ENCODE measurements at places on chromosomes 6 and 20. TPM values are rescaled to one million over a fixed set of nuclear protein-coding genes. Genes with fewer than 3 reads are reported as not detected.

- no peaks in the 10 kb centered on the region for H3K36me3 ChIP-seq
- H3K4me3 ChIP-seq, result no peak overlapping the region
- H3K27ac ChIP-seq, result no peak overlapping the region
- H3K4me1 ChIP-seq, result peaks cover 5% of the 10 kb centered on the region
Measured at GRCh38 chr6:152271776-152272464, 365.2 kb downstream of the SYNE1 start.

GRCh38 chr6:48318670-48319069, 207.7 kb upstream of the PTCHD4 start:
- H3K4me1 ChIP-seq, result 0 out of 2 replicates have a peak, but pooled peaks cover 5% of the 10 kb centered on the region
- no peak overlapping the region for H3K27ac ChIP-seq
- no peak for DNase-seq
- H3K36me3 ChIP-seq, result no peaks in the 10 kb centered on the region
- H3K4me3 ChIP-seq, result no peak overlapping the region
- H3K27me3 ChIP-seq, result no peaks in the 10 kb centered on the region

DNA sequence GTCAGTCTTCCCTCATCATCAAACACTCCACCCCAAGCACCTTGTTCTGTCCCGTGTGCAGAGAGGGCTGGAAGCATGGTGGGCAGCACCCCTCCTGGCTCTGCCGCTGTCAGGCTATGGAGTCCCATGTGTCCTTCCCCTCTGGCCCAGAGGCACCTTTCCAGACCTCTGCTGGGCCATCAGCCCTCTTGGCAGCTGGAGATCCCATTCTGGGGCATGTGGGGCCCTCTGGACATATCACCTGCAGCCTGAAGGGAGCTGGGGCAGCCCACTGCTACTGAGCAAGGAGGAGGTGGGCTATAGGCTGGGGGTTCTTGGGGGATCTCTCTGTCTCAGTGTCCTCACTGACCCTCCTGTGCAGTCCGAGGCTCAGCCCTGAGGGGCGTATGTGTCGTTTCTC, 42.2 kb downstream of the SUN5 start:
- no peak for DNase-seq
- H3K27me3 ChIP-seq, result no peaks in the 10 kb centered on the region
- no peaks in the 10 kb centered on the region for H3K36me3 ChIP-seq
- no peaks in the 10 kb centered on the region for H3K4me1 ChIP-seq
- H3K4me3 ChIP-seq, result no peak overlapping the region
- H3K27ac ChIP-seq, result no peak overlapping the region

The PTCRA gene
- not detected for total RNA-seq

The THBS2 gene
- 44.7 TPM for total RNA-seq

- no peak overlapping the region for H3K27ac ChIP-seq
- H3K27me3 ChIP-seq, result no peaks in the 10 kb centered on the region
- H3K4me1 ChIP-seq, result no peaks in the 10 kb centered on the region
- H3K36me3 ChIP-seq, result no peaks in the 10 kb centered on the region
Measured at GRCh38 chr20:24754691-24755090, 194.4 kb upstream of the CST7 start.

The LAMP5 gene
- total RNA-seq, result 0.21 TPM

- DNase-seq, result no peak
- H3K4me3 ChIP-seq, result no peak overlapping the region
- H3K36me3 ChIP-seq, result no peaks in the 10 kb centered on the region
- no peak overlapping the region for H3K27ac ChIP-seq
- H3K4me1 ChIP-seq, result no peaks in the 10 kb centered on the region
Measured at GRCh38 chr6:99250476-99250875, 99.0 kb downstream of the FAXC start.

- H3K27ac ChIP-seq, result no peak overlapping the region
- no peaks in the 10 kb centered on the region for H3K27me3 ChIP-seq
- peak; percentile 51 for DNase-seq
- H3K36me3 ChIP-seq, result no peaks in the 10 kb centered on the region
- no peak overlapping the region for H3K4me3 ChIP-seq
- H3K4me1 ChIP-seq, result no peaks in the 10 kb centered on the region
Measured at GRCh38 chr20:16701296-16701695, 28.5 kb upstream of the SNRPB2 start.

The MMUT gene
- total RNA-seq, result 12.4 TPM

The ANKRD66 gene
- not detected for total RNA-seq

- H3K27ac ChIP-seq, result no peak overlapping the region
- H3K27me3 ChIP-seq, result no peaks in the 10 kb centered on the region
- peaks cover 4% of the 10 kb centered on the region for H3K36me3 ChIP-seq
- DNase-seq, result no peak
- H3K4me1 ChIP-seq, result peaks cover 6% of the 10 kb centered on the region
Measured at GRCh38 chr20:18031888-18032509, 25.7 kb downstream of the OVOL2 start.

The FOXS1 gene
- not detected for total RNA-seq

The MDFI gene
- 41.5 TPM for total RNA-seq

DNA sequence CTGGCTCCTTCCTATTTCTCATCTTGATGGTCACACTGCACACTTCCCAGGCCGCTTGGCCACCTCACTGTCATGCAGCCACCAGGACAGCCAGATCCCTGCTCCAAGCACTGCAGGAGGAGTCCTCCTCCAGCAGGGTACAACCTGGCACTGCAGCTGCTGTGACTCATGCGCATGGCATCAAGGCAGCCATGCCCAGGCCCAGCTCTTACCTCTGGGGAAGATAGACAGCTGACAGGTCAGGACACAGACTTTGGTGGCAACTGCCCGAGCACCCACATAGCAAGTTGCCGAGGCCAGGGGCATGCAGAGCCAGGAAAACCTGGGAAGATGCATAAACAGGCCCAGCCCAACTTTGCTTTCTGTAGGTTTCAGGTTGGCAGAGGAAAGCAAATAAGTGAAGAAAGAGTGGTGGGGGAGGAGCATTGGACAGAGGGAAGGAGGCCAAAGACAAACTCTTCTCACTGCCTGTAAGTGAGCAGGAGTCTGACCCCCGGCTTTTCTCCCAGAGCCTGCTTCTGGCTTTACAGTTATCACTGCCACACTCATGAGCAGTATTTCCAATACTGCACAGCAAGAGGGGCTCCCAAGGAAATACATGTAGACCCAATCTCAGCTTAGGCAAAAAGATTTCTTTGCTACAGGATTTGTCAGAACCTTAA, 38.8 kb downstream of the SLC22A3 start:
- no peak for DNase-seq
- no peak overlapping the region for H3K4me3 ChIP-seq
- no peaks in the 10 kb centered on the region for H3K27me3 ChIP-seq
- H3K27ac ChIP-seq, result no peak overlapping the region

The MRPS18A gene
- 62.7 TPM for total RNA-seq

GRCh38 chr20:46215913-46216707, 92.2 kb downstream of the CDH22 start:
- DNase-seq, result peak; percentile 80
- H3K36me3 ChIP-seq, result no peaks in the 10 kb centered on the region
- H3K27me3 ChIP-seq, result no peaks in the 10 kb centered on the region
- H3K27ac ChIP-seq, result no peak overlapping the region
- H3K4me1 ChIP-seq, result peaks cover 20% of the 10 kb centered on the region
- H3K4me3 ChIP-seq, result 0 out of 2 replicates have a peak overlapping the region, but pooled peaks have one; percentile 32

The CST4 gene
- not detected for total RNA-seq

DNA sequence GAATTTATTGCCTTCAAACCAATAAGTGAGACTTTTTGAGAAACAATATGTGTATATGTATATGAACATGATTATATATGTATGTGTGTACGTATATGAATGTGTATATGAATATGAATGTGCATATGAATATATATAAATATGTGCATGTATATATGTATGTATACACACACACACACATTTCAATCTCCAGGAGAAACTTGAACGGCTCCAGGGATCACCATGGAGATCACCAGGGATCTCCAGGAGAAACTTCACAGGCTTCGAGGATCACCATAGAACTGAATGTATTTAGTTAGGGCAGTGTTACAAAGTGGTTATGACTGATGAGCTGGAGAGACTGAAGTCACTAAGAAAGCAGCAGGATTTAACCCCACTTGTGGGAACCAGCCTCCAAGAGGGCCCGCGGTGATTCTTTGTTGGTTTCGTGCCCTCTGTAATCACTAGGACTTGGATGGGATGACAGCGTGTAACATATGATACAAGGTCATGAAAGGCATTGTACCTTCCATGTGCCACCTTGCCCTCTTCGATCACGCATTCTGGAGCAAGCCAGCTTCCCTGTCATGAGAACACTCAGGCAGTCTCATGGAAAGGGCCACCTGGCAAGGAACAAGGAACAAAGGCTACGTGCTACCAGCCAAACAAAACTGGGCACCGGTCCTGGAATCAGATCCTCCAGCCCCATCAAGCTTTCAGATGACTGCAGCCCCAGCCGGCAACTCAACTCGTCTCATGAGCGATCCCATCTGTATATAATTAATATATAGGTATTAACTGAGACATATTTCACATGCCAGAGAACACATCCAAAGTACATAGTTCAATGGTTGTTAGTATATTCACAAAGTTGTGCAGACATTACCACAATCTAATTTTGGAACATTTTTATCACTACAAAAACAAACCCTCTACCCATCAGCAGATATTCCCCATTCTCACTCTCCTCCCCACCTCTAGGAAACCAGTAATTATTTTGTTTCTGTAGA, 8.6 kb downstream of the FAM50B start:
- no peak overlapping the region for H3K4me3 ChIP-seq
- no peak overlapping the region for H3K27ac ChIP-seq
- 0 out of 2 replicates have a peak, but pooled peaks cover 8% of the 10 kb centered on the region for H3K4me1 ChIP-seq
- no peaks in the 10 kb centered on the region for H3K36me3 ChIP-seq
- no peak for DNase-seq

GRCh38 chr20:24918579-24919566, 30.2 kb upstream of the CST7 start:
- H3K27me3 ChIP-seq, result no peaks in the 10 kb centered on the region
- no peaks in the 10 kb centered on the region for H3K4me1 ChIP-seq
- H3K4me3 ChIP-seq, result no peak overlapping the region

DNA sequence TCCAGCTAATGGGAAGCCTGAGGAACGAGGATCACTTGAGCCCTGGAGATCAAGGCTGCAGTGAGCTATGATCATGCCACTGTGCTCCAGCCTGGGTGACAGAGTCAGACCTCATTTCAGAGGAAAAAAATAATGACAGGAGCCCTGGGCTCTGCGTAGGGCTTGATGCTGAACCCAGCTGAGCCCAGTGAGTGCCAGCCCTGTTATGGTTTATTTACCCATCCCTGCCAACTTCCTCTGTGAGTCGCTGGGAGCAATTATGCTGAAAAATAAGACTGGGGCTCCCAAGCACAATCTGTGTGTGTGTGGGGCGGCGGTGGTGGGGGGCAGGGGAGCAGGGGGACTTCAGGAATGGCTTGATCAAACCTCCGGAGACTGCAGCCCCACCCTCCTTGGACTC, 75.9 kb upstream of the PMEPA1 start:
- H3K27ac ChIP-seq, result no peak overlapping the region
- DNase-seq, result no peak
- no peak overlapping the region for H3K4me3 ChIP-seq
- no peaks in the 10 kb centered on the region for H3K36me3 ChIP-seq
- H3K27me3 ChIP-seq, result no peaks in the 10 kb centered on the region

DNA sequence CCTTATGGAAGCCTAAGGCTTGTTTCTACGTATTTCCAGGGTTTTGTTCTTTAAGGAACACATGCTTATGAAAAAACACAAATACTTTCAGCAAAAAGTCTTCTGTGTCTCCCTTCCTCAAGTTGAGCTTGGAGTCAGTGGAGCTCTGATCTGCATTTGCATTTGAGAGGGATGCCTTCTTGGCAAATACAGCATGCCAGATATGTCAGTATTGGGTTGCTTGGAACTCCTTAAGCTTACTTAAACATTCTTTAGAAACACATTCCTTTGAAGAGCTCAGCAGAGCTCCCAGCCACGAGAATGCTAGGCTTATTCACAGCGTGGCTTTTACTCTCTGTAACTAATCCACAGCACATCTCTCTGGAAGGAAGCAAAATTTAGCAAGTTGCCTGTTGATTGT, 68.3 kb downstream of the ANKRD6 start:
- H3K36me3 ChIP-seq, result no peaks in the 10 kb centered on the region
- H3K4me1 ChIP-seq, result peaks cover 33% of the 10 kb centered on the region
- H3K4me3 ChIP-seq, result no peak overlapping the region
- peak; percentile 88 for DNase-seq

The TSPO2 gene
- not detected for total RNA-seq

DNA sequence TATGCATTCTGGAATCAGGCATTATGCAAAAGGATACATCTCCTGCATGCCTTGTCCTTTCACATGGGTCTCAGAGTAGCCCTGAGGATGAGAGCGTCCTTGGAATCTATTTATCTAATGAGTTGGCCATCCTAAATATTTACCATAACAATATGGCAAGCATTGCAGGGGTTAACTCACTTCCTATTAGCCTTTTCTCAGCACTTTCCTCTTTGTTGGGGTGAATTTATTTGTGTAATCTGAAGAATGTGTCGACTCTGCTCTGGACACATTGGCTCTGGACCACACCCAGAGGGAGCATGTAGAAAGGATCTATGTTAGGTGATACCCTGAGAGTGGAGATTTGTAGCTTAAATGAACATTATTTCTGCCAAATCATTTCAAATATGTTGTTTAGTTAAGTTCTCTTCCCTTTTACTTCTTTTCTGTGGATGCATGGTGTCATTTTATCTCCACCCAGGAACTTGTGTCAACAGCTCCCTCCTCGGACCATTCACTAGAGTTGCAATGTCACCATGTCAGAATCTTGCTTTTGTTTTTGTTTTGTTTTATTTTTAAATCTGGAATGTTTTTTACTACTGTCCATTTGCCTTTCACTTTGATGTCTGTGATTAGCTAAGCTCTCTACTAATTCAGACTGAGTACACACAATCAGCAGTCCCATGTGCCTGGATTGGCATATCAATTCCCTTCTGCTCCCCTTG, 757.0 kb upstream of the MMS22L start:
- DNase-seq, result peak; percentile 93
- H3K36me3 ChIP-seq, result no peaks in the 10 kb centered on the region
- H3K4me1 ChIP-seq, result peaks cover 75% of the 10 kb centered on the region

DNA sequence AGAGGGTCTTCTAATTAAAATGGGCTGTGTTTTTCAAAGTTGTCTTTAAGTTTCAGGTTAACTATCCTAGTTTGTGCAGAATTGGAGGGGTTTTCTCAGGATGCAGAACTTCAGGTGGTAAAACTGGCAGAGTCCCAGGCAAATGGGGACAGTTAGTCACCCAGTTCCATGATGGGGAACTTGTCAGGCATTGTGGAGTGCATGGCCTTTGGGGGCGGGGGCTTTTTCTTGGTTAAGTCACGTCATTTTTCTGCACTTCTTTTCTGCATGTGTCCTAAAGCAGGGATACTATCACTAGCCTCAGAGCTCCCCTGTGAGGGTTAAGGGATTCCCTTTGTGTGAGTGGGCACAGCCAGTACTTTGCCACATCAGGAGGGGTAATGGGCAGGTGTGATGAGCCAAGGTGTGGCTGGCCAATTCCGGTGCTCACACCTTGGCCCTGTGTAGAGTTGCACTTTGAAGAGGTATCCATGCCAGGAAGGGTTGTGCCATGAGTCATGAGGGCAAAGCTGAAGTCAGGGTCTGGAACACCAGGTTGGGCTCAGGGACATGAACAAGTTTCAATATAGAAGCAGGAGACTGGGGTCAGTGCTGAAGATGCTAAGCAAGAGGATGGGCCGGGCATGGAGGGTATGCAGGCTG, 126.0 kb upstream of the RREB1 start:
- no peaks in the 10 kb centered on the region for H3K4me1 ChIP-seq
- no peak overlapping the region for H3K4me3 ChIP-seq
- no peaks in the 10 kb centered on the region for H3K27me3 ChIP-seq
- H3K27ac ChIP-seq, result no peak overlapping the region
- no peak for DNase-seq
